ENCODE measurements at places on chromosomes 6 and 20.

DNA sequence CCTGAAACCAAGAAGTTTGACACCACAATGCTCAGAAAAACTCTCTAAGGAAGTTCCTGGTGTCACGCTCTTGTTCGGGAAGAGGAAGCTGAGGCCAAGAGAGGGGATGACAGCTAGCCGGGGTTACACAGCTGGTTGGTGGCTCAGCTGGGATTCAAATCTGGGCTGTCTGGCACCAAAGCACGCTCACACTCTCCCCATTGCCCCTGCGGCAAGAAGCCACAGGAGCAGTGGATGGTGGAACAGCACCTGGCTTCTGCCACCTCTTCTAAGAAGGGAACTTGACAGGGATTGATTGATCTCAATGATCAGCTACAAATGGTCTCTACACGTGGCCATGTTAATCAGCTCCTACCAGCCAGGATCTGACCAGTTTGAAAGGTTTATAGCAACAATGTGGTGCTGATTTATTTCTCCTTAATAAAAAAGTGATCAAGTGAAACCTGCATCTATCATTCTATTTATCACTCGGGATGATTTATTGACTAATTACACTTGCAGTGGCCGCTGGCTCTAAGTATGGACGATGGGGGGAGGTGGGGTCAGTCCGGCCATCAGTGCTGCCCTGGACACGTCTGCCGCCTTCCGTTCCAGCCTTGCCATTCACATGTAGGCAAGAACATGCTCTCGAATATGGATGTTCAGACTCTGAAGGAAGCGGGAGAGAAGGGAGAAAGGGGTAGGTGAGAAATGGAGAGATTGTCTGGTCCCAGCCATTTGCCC is 71.9 kb upstream of the TOP1 start:
- H3K27ac ChIP-seq: no peak overlapping the region
- no peak for DNase-seq
- peaks cover 10% of the 10 kb centered on the region for H3K4me1 ChIP-seq
- H3K27me3 ChIP-seq: no peaks in the 10 kb centered on the region

DNA sequence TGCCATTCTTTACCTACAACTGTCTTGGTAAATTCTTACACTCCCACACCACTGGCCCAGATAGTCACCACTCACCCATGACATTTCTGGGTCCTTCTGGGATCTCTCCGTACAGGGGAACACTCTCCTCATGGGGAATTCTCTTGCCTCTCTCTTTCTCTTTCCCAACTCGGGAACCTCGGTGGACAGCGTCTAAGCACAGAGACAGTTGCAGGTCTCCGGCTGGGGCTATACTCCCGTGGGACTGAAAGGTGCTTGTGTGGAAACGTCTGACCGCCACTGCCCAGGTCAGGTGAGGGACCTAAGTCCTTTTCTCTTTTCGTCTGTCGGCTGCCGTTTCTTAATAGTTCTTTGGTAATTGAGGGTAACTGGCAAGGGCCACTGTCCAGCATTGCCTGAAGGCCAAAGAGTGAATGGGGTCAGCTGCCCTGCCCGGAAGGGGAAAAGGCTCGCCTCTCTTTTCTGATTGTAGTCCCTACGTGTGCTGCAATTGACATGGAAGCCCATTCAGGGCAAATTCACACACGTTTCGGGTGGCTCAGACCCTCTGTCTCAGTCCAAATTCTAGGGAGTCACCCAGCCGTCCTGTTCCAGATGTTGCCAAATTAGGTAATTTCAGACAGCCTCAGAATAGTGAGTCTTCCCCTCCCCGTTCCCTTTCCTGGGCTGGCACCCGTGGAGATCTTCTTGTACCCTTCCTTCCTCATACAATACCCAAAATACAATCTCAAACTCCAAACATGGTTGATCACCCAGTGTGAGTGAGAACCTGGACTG is 31.2 kb upstream of the RIPK1 start:
- no peak overlapping the region for H3K27ac ChIP-seq
- no peaks in the 10 kb centered on the region for H3K27me3 ChIP-seq
- no peaks in the 10 kb centered on the region for H3K4me1 ChIP-seq
- H3K4me3 ChIP-seq: no peak overlapping the region

GRCh38 chr20:16194617-16195360 is 378.5 kb downstream of the KIF16B start:
- no peaks in the 10 kb centered on the region for H3K4me1 ChIP-seq
- H3K27me3 ChIP-seq: no peaks in the 10 kb centered on the region
- H3K4me3 ChIP-seq: no peak overlapping the region
- H3K36me3 ChIP-seq: no peaks in the 10 kb centered on the region

- no peak overlapping the region for H3K4me3 ChIP-seq
- H3K36me3 ChIP-seq: no peaks in the 10 kb centered on the region
- H3K27ac ChIP-seq: no peak overlapping the region
- H3K4me1 ChIP-seq: no peaks in the 10 kb centered on the region
- no peaks in the 10 kb centered on the region for H3K27me3 ChIP-seq
- DNase-seq: no peak
These were observed 134.8 kb upstream of the FOXA2 start for GRCh38 chr20:22719167-22719591.

GRCh38 chr6:117503211-117503610 is 20.7 kb downstream of the DCBLD1 start:
- no peaks in the 10 kb centered on the region for H3K4me1 ChIP-seq
- no peak overlapping the region for H3K4me3 ChIP-seq
- no peaks in the 10 kb centered on the region for H3K36me3 ChIP-seq

GRCh38 chr6:12386816-12387215 is 96.7 kb downstream of the EDN1 start:
- H3K27me3 ChIP-seq: no peaks in the 10 kb centered on the region
- no peaks in the 10 kb centered on the region for H3K4me1 ChIP-seq
- DNase-seq: no peak
- H3K36me3 ChIP-seq: no peaks in the 10 kb centered on the region
- H3K27ac ChIP-seq: no peak overlapping the region
- no peak overlapping the region for H3K4me3 ChIP-seq

DNA sequence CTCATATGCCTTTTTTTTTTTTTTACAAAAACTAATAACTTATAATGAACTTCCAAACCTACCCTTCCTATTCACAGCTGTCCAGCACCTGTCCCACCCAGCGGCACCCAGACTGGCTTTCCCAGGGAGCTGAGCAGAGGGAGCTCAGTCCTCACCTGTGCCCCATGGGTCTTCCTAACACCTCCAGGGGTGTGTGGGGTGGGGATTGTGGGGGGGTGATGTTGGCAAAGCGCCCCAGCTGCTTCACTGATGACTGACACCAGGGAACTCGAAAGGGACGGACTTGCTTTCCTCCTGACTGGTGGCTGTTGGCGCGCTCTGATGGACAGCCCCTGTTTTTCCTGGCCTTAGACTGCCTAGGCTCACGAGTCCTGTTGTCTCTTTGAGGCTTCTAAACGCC is 14.2 kb upstream of the SYNJ2 start:
- H3K27ac ChIP-seq: no peak overlapping the region
- DNase-seq: no peak
- H3K4me3 ChIP-seq: no peak overlapping the region
- H3K27me3 ChIP-seq: no peaks in the 10 kb centered on the region
- H3K4me1 ChIP-seq: no peaks in the 10 kb centered on the region

DNA sequence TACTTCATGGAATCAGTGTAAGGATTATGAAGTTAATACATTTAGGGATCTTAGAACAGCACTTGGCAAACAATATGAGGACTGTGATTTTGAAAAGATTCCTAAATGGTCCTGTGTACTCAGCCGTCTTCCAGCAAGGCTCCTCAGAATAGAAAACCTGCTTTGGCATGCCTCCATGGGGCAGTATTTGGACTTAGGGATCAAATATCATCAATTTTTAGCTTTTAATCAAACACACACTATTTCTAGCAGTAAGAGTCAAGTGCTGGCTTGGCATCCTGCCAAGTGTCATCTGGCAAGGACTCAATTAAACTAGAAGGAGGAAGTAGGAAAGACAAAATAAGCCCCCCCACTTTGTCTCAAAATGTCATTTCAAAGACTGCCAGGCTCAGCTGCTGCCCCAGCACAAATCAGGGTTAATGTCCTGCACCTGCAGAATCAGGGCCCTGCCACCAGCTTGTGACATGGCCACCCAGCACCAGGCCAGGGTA is 40.8 kb downstream of the IYD start:
- H3K36me3 ChIP-seq: no peaks in the 10 kb centered on the region
- DNase-seq: no peak
- no peak overlapping the region for H3K27ac ChIP-seq
- peaks cover 25% of the 10 kb centered on the region for H3K4me1 ChIP-seq

GRCh38 chr6:44127186-44128019 is at the start of the genes MRPL14 and TMEM63B:
MRPL14 (minus strand) TSS chr6:44127452; CDS start chr6:44116611, 10,841 bp downstream.
TMEM63B (plus strand) TSS chr6:44127554; CDS start chr6:44134585, 7,031 bp downstream.
- no peaks in the 10 kb centered on the region for H3K36me3 ChIP-seq
- peak within 1 kb of the TSS; percentile 93 for H3K27ac ChIP-seq
- no peaks in the 10 kb centered on the region for H3K27me3 ChIP-seq
- peak; percentile 90 for DNase-seq

GRCh38 chr6:3617192-3617631 is 134.3 kb downstream of the PXDC1 start:
- no peaks in the 10 kb centered on the region for H3K36me3 ChIP-seq
- H3K27ac ChIP-seq: no peak overlapping the region
- DNase-seq: no peak
- no peaks in the 10 kb centered on the region for H3K27me3 ChIP-seq

DNA sequence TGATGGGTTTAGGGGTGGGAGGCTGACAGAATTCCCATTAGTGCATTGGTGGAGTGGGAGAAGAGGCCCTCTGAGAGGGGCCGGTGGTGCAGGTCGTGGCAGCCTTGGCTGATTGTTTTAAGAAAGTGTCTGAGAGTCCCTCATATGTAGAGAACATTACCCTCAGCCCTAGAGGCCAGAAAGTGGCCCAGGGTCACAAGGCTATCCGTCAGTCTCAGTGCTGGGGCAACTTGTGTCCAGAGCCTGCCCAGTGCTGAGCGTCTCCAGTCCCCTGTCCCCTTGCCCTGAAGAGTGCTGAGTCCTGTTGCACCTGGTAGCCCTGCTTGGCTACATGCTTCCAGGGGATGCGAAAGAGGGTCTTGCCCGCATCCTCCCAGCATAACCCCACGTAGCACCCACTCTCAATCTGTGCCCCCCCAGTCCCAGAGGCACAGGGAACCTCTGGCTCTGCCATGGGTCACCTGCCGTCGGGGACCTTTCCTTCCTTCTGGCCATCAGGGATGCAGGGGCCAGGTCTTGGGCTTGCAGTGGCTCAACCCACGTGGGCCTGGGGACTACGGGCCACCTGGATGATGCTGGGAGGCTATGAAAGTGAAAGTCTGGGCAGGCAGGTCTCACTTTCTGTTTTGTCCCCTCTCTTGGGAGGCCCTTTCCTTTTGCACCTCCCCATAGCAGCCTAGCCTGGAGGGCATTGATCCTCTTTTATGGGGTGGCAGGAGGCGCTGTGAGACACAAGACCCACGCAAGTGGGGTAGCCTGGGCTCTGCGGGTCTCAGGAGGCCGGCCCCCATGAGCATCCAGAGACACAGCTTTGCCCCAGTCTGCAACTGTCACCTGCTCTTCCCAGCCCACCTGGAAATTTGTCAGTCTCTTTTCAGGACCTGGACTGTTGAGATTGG is 12.2 kb downstream of the DUSP15 start:
- no peak overlapping the region for H3K4me3 ChIP-seq
- peaks cover 20% of the 10 kb centered on the region for H3K27me3 ChIP-seq
- H3K4me1 ChIP-seq: peaks cover 19% of the 10 kb centered on the region
- H3K27ac ChIP-seq: no peak overlapping the region

- peaks cover 3% of the 10 kb centered on the region for H3K4me1 ChIP-seq
- no peak overlapping the region for H3K27ac ChIP-seq
- peaks cover 8% of the 10 kb centered on the region for H3K27me3 ChIP-seq
- no peaks in the 10 kb centered on the region for H3K36me3 ChIP-seq
These were observed 38.3 kb downstream of the HNF4A start for GRCh38 chr20:44393608-44394451.

GRCh38 chr6:72589096-72589495 is 32.8 kb upstream of the KCNQ5 start:
- DNase-seq: no peak
- no peak overlapping the region for H3K27ac ChIP-seq
- no peak overlapping the region for H3K4me3 ChIP-seq
- no peaks in the 10 kb centered on the region for H3K4me1 ChIP-seq

DNA sequence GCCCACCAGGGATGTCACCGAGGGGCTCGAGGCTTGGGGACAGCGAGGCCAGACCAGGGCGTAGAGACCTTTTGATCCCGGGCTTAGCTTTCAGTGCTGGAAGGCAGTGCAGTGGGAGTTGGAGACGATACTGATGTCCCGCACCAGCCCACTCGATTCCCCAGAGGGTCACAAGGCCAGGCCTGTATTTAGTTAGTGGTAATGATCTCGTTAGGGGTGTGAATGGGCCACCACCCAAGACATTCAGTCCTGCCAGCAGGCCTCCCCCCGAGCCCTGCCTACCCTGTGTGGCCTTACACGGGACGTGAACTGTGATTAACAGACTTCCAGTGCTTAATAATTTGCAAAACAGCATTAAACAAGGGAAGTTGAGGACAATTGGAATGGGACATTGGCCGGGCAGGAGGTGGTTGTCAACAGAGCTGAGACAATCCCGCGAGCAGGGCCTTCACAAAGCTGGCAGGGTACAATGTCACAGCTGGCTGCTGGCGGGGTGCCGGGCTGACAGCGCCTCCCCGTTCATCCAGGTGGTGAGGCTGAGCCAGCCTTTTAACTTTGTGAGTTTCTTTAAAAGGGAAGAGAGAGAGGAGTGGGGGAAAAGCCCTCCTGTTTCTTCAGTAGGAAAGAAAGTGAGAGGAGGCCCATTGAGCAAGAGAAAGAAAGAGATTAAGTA is 175.3 kb upstream of the RALGAPA2 start:
- H3K4me3 ChIP-seq: no peak overlapping the region
- H3K36me3 ChIP-seq: no peaks in the 10 kb centered on the region
- no peak overlapping the region for H3K27ac ChIP-seq
- no peaks in the 10 kb centered on the region for H3K4me1 ChIP-seq

GRCh38 chr20:46308258-46309157 is at the start of gene CDH22:
CDH22 (minus strand) TSS chr20:46308498; CDS start chr20:46251294, 57,204 bp downstream.
- no peaks in the 10 kb centered on the region for H3K36me3 ChIP-seq
- no peak within 1 kb of the TSS for H3K27ac ChIP-seq
- no peak for DNase-seq
- H3K27me3 ChIP-seq: peaks cover 83% of the 10 kb centered on the region
- peaks cover 50% of the 10 kb centered on the region for H3K4me1 ChIP-seq
